Stimulated activated CD8-positive, alpha-beta memory T cell treated with anti-CD3 and anti-CD28 coated beads, Interleukin-15, amount 100 ng/mL, for 4 hours (primary cell): ENCODE measurements at places on chromosomes 3 and 15.

GRCh38 chr15:43527016-43527801 is 9.8 kb downstream of the MAP1A start:
- DNase-seq, result no peak

DNA sequence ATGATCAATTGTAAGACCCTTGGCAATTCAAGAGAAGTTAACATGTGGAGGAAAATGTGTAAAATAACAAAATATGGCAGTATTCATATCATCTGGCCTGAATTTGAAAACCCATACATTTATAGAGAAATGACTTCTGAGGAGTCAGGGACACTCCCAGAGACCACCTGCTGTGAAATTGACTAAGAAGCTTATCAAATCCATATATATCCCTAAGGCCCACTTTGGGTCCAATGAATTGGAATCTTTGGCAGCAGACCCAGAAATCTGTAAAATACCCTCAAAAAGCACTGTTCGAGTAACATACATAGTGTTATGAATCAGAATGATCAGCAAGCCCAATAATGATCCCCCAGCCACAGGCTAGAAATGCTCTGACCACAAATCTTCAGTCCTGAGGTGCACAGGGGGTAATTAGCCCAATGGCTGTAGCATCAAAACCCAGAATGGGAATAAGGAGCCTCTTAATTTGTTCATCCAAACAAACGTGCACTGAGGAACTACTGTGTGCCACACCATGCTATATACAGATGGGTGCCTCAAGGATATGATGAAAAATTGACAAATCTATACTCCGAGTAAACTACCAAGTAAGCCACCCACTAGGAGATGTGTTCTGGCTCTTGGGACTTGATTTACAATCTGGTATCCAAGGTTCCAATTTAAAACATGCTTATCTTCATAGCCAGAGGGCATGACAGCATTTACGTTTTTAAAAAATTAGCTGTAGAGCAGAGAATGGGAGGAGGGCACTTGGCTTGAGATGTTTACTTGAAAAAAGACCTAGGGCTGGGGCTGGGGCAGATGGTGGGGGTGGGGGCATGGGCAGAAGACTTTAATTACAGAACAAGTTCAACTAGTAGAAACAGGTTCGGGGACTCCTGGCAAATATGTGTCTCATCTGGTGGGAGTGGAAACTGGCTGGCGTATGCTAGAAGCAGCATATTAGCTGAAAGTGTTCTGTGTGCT is 9.1 kb upstream of the ARHGEF3 start:
- DNase-seq, result no peak

DNA sequence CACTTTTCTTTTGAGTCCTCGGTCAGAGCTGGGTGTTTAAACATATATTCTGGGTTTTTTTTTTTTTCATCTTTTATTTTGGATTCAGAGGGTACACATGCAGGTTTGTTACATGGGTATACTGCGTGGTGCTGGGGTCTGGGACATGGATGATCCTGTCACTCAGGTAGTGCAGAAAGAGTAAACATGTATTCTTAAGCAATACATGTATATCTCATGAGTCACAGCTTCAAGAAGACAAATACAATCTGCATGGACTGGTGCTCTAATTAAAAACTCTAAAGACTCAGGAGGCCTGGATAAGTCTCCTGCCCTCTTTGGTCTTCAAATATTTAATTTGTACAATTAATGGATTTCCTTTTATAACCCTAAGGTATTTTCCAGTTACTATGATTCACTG is 50.6 kb upstream of the PHLDB2 start:
- DNase-seq, result no peak

GRCh38 chr15:50800715-50801114 is 35.2 kb upstream of the SPPL2A start:
- no peak for DNase-seq

DNA sequence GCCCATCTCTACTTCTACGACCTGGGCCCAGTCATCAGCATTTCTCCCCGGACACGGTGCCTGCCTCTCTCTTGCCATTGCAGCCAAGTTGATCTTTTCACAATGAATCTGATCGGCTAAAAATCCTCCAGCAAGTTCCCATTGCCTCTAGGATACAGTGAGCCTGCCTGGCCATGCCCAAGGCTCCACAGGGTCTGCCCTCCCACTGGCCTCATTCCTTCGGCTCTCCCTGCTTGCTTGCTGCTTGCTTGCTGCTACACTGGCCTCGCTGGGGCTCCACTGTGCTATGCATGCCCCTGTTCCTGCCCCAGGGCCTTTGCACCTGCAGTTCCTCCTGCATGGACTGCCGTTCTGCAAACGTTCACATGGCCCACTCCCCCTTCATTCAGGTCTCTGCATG is 2.0 kb downstream of the ABTB1 start:
- no peak for DNase-seq

DNA sequence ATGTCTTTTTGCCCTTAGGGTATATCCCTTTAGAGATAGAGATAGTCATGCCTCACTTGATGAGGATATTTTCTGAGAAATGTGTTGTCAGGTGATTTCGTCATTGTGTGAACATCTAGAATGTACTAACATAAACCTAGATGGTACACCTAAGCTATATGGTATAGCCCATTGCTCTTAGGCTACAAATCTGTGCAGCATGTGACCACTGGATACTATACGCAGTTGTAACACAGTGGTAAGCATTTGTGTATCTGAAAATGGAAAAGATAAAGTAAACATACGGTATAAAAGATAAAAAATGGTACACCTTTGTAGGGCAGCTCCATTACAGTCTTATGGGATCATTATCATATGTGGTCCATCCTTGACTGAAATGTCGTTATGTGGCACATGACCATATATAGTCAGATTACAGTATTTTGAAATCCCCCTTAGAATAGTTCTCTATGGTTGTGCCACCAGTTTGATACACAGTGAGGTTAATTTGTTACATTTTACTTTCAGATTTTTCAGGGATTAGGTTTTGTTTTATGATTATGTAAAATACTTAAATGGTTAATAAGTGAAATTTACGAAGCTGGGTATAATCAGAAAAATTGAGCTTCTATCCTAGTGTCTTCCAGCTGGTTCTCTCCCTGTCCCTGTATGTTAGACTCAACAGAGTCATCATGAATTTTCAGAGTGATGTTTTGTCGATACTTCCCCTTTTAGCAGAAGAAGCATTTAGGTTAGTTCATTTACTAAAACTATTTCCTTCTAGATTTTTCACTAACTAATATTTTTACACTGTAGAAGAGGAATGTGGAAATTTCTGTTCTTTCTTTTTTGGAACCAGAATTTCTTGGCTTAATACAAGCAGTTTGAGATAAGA is 12.8 kb downstream of the SETD5 start:
- no peak for DNase-seq

GRCh38 chr3:105790534-105790933 is 78.3 kb downstream of the CBLB start:
- no peak for DNase-seq

DNA sequence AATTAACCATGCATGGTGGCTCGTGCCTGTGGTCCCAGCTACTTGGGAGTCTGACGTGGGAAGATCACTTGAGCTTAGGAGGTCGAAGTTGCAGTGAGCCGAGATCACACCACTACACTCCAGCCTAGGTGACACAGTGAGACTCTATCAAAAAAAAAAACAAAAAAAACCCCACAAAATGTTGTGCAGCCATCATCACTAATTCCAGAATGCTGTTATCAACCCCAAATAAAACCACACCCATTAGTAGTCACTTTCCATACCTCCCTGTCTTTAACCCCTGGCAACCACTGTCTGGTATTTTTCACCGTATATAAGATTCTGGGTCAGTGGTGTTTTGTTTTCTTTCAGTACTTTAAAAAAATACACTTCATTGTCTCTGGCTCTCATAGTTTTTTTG is 16.6 kb downstream of the HMCES start:
- DNase-seq, result no peak

DNA sequence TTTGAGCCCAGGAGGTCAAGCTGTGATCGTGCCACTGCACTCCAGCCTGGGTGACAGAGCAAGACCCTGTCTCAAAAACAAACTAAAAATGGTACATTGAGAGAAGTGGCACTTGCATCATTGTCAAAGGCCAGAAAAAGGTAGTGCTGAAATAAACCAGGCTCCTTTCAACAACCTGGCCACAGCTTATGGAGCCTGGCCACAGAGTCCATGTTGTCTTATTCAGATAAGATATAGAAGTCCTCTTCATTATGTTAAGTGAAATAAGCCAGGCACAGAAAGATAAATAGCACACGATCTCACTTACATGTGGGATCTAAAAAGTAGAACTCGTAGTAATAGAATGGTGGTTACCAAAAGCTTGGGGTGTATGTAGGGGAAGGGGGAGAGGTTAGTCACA is 34.8 kb downstream of the EMC4 start:
- no peak for DNase-seq

GRCh38 chr3:33860373-33861050 is 62.1 kb downstream of the PDCD6IP start:
- no peak for DNase-seq

DNA sequence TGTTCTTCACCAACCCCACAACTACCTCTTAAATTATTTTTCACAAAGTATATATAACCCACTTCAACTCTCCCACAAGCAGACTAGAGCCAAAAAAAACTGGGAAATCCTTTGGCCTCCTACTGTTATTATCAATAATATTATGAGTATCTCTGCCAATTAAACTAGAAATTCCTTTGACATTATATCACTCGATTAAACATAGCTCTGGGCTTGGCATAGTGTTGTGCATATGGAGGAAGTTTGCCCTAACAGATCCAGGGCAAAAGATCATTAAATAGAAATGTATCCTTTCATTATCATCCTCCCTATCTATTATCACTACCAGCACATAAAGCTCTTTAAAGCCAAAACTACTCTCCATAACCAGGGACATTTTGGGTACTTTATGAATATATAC is 74.9 kb downstream of the OSBPL10 start:
- no peak for DNase-seq

DNA sequence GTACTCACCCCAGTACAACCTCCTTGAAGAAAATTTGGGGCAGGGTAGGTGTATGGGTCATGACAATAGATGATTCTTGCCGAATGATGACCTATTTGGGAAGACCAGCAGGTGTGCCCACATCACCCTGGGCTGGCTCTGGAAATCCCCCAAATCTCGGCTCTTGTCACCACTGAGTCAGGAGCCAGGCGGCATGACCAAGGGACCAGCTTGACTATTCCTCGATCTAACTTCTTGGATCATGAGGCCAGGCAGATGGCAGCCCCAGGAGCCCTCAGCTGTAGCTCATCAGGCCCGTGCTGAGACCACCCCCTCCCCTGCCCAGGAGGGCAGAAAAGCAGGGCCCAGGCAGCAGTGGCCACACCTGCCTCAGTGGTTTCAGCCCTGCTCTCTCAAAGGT is 9.2 kb upstream of the MUC4 start:
- DNase-seq, result no peak

DNA sequence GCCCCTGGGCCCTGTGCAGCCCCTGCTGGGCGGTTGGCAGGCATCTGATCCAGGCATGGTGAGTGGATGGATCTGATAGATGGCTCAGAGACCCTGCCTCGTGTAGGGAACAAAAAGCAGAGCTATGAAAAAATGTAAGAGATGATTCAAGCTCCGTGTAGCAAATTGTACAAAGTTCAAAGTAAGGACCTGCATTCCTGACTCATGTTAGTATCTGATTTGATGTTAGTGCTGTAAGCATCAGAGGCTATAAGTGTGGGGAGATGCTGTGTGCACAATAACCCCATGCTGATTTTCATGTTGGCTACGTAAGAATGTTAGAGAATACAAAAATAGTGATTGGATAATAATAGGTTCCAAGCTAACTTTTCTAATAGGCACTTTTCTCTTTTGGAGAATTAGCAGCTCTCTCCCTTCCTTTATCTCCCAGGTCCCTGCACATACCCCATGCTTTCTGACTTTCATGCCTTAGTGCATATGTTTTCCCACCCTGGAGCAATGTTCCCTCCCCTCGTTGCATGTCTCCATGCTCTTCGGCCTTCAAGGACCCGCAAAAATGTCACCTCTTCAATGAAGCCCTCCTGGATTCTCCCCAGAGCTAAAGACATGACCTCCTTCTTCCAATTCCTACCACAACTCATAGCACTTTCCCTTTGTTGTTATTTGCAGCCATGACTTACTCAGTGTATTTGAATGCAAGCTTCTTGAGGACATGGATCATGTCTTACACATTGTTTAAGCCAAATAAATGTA is 1.6 kb downstream of the CCR9 start:
- no peak for DNase-seq

- DNase-seq, result no peak
These were observed 102.7 kb downstream of the GLDN start for GRCh38 chr15:51444112-51444511.

- no peak for DNase-seq
These were observed 861 bp upstream of the RFT1 start for GRCh38 chr3:53131096-53131495.

GRCh38 chr3:169694117-169694516 is 30.6 kb upstream of the MECOM start:
- no peak for DNase-seq

DNA sequence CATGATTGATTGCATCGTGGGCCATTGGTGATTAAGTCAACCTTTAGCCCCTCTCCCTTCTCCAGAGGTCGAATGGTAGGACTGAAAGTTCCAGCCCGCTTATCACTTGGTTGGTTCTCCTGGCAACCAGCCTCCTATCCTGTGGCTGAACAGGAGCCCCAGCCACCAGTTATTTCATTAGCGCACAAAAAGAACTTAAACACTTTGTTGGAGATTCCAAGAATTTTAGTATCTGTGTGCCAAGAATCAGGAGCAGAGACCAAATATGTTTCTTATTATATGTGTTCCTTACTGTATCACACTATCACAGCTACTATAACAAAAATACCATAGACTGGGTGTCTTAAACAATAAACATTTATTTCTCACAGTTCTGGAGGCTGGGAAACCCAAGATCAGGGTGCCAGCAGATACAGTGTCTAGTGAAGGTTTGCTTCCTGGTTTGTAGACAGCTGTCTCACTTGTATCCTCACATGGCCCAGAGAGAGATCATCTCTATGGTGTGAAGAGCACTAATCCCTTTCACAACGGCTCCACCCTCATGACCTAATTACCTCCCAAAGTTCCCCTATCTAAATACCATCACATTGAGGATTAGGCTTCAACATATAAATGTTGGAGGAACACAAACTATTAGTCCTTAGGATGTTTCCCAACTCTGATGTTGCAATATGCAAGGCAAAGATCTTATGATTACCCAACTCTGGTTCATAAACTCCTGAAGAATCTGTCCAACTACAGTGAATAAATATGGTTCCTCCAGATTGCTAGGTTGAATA is 30.5 kb upstream of the APH1B start:
- DNase-seq, result no peak

DNA sequence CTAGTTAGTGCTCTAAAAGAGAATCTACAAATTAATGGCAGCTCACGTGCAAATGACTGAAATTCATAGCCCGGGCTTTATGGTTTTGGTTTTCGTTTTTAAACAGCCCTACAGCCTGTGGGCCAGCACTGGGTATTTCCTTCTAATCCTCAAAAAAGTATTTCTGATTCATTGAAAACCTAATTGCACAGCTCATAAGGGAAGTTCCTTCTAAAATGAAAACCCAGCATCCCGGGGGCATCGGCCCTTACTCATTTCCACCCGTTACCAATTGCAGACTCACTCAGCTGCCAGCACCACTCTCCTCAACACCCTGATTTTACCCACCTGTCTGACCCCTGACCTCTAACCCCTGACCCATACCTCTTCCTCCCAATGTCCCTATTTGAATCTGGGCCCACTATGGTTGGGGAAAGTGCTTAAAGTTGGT is 59.5 kb upstream of the ZNF148 start:
- no peak for DNase-seq
